ENCODE measurements at places on chromosomes 6 and 20.

DNA sequence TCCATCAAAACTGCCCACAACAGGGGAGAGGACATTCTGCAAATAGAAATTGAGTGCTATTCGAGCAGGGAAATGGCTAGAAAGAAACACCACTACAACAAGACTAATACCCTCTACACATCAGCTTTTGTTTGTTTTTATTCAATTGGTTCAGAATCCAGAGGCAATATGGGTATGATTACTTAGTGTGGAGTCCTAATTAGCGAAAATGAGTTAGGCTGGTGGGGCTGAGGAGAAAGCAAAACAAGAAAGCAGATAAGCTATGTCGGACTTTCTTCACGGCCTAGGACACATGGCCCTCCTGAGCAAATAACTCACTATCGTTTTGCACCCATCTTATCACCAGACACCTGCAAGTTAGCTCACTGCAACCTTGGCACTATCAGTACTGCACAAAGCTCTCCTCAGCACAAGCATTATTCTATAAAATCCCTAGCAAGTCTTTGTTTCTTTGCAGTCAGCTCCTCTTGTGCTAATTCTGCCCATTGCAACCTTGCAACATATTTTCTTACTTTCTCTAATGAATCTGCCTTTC lies 31.3 kb upstream of the SH3BGRL2 start:
- no peak for DNase-seq

DNA sequence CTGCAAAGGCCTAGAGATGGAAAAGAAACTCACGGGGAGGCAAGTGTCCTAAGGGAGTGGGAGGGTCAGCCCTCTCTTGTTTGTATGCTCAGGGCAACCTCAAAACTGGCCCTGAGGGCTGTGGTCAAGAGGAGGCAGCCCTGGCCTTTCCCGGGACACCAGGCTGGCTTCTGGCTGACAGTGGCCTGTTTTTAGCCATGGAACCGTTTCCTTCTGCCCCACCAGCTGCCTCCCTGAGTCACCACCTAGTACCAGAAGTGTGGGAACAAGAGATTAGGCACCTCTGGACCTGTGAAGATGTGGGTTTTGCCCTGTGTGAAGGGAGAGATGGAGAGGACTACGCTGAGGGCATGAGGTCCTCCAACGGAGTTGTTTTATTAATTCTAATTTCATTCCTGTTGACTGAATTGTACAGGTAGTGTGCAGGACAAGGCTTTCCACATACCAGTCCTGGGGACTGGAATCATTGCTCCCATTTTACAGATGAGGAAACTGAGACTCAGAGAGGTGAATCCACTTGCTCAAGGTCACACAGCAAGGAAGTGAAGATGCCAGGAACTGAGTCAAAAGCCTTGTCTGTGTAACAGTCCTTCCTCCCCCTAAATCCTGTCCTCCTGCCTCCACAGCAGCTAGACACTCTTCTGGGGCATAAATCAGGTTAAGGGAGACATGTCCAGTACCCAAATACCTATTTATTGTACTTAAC lies 5.5 kb downstream of the FOXS1 start:
- no peak for DNase-seq

- DNase-seq: no peak
Observed at GRCh38 chr6:37221585-37222124, 35.9 kb upstream of the TBC1D22B start.

DNA sequence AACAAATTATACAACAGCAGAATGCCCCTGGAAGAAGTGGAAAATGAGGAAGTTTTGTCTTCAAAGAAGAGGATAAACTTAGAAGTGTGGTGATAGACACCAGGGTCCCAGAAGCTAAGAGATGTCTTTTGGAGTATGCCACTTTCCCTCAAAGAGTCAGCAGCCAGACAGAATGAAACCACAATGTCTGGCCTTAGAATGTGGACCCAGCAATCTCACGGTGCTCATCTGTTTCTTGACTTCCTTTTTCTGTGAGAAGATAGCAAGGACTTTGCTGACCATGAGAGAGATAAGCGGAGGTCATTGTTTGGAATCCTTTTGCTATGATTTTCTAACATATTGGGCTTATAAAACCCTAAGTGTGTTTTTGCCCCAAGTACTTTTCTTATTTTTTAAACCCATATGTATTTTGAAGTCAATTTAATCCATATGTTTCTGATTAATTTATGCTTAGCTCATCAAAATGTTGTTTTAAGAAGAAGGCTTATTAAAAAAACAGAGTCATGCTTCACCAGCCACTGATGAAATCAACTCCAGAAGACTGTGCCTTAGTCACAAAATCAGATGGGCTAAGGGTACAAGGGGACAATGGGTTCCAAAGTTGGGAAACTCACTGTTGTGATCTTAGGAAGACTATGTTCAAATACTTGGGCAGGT lies 451.2 kb upstream of the JAG1 start:
- no peak for DNase-seq

DNA sequence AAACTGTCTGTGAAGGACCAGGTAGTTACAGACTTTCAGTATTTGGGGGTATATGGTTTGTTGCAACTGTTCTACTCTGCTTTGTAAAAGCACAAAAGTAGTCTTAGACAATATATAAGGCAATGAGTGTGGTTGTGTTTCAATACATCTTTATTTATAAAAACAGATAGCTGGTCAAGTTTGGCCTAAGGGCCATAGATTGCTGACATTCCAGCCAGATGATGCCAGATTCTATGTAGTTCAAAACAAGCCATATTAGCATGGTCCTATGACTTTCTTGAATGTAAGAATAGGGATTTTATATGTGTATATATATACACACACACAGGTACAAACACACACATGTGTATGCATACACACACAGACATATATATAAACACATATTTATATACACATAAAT lies 201.8 kb downstream of the GRIK2 start:
- DNase-seq: no peak

- no peak for DNase-seq
Observed at GRCh38 chr20:46220455-46221207, 87.7 kb downstream of the CDH22 start.

- no peak for DNase-seq
Observed at GRCh38 chr20:14885661-14886060, 548.2 kb upstream of the FLRT3 start.

DNA sequence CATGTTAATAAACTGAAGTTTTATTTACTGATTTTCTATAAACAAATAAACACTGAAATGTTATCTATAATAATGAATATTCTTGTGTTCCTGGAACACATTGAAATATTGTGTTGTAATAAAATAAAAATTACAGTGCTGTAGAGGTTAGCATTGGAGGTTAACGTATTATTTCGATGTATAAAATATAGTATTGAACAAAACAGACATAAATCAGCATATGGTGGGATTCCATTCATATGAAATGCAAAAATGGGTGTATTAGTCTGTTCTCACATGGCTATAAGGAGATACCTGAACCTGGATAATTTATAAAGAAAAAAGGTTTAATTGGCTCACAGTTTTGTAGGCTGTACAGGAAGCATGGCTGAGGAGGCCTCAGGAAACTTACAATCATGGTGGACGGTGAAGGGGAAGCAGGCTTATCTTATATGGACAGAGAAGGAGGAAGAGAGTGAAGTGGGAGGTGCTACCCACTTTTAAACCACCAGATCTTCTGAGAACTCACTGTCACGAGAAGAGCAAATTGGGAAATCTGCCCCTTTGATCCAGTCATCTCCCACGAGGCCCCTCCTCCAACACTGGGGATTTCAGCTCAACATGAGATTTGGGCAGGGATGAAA lies 24.6 kb upstream of the BMP6 start:
- no peak for DNase-seq
